T-helper 2 cell (primary cell): ENCODE measurements at places on chromosomes 5 and 9.

- no peak for DNase-seq
These were observed 44.4 kb upstream of the GRIA1 start for GRCh38 chr5:153445875-153446579.

- DNase-seq: no peak
These were observed 18.6 kb upstream of the SMIM15 start for GRCh38 chr5:61180886-61181285.

GRCh38 chr5:5398071-5398470 is 24.4 kb upstream of the ICE1 start:
- no peak for DNase-seq

DNA sequence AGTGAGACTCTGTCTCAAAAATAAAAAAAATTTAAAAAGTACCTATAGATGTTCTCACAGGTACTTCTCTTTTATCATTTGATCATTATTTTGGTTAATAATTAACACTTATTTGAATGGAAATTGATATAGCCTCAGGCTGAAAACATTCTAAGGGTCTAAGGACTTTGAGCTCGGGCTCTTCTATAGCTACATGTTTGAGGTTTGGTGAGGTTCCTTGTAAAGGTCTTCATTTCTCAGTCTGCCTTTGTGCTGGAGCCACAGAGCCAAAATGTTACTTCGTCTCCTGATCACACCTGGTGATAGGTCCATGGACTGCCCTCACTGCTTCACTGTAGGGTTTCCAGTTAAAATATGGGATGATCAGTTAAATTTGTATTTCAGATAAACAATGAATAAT is 22.6 kb downstream of the ARHGEF37 start:
- DNase-seq: no peak

DNA sequence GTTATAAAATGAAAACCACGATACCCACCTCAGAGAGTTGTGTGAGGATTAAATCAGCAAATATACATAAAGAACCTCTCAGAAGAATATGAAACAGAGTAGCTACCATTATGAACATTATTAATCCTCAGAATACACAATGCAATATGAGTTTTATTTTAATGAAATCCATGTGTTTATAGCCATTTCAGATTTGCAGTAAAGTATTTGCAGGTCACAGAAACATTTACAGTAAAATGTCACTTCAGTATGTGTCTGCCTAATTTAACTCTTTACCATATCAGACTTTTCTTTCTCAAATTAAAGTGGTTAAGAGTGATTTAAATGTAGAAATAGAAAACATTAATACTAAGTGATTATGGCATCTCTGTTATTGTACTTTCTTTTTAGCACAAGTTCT is 365.2 kb upstream of the MPDZ start:
- DNase-seq: no peak

- no peak for DNase-seq
These were observed 40.4 kb upstream of the HMHB1 start for GRCh38 chr5:143771602-143772001.
